ENCODE measurements at places on chromosomes 3 and 15.

DNA sequence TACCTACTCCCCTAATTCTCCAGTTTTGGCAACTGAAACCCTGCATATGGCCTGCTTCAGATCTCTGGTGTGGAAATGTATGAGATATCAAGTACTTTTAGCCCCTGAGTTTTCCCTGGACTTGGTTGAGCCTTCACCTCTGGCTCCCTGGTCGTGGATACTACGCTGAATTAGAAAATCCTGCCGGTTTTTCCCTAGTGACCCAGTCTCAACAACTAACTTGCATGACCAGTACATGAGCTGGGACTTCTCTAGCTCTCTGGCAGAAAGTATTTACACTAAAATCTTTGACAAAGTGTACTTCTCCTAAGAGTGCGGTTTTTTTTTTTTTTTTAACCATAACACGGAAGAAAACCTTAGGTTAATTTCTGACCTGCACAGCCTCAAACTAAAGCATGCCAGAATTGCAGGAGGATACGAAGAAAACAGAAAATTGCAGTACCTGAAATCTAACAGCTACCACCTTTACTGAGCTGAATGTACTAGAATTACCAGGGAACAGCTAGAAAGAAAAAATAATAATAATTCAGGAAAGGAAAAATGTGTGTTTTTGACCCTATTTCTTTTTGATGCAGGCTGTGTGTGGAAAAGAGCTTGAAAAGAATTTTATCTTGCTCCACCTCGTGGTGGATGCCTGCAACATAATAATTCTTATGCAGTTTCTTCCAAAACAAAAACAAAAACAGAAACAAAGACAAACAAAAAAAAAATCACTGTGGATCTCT is 165.6 kb downstream of the GMNC start:
- no peak for DNase-seq

- no peak for DNase-seq
Measured at GRCh38 chr3:178302966-178303930, 233.0 kb upstream of the KCNMB2 start.

- DNase-seq: no peak
Measured at GRCh38 chr15:37109168-37109871, 9.0 kb upstream of the MEIS2 start.

DNA sequence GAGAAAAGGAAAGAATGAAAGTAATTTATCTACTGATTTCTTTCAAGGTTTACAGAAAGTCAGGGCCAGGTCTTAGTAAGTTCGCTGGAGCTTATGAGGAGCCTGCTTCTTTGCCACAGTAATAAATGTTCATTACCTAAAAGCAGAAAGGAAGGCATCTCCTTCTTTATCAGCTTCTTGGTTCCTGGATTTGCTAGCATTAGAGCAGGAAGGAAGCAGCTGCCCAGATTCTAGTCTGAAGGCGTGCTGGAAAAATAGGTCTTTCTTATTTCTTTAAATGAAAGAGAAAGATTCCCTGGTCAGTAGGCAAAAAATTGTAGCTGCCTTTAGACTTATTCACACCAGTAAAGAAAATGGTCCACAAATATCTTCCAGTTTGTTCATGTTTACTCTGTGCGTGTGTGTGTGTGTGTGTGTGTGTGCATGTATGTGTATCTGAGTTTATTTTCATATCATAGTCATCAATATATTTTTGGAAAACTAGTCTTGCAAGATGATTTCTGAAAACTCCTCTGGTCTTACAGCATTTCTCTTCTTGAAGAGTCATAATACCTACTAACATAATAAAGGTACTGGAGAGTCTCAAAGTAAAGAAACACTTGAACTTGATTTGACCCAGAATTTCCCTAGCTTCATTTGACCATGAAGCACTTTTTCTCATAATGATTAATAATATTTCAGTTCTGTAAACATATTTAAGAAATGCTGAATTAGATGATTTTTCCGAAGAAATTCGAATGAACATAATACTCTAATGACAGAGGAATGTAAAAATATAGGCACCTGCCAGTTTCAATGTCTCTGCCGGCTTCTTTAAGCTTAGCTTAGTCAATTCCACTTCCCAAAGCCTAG is 255.3 kb upstream of the ZPLD1 start:
- no peak for DNase-seq

GRCh38 chr15:48176957-48177356 is 1.1 kb downstream of the MYEF2 start:
- no peak for DNase-seq

GRCh38 chr3:129180461-129180860 is 3.2 kb downstream of the CNBP start:
- no peak for DNase-seq

DNA sequence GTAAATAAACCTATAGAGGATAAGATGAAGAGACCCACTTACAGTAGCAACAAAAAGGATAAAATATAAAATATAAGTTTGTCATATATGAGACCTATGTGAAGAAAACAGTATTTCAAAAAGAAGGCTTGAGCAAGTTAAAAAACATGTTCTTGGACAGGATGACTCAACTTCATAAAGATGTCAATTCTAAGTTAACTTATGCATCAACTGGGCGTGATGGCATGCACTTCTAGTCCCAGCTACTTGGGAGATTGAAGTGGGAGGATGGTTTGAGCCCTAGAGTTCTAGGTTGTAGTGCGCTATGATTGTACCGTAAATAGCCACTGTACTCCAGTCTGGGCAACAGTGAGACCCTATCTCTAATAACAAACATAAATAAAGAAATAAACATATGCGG is 59.7 kb downstream of the PDCD6IP start:
- no peak for DNase-seq

- DNase-seq: no peak
Measured at GRCh38 chr3:100656945-100657344, 47.5 kb downstream of the ADGRG7 start.

DNA sequence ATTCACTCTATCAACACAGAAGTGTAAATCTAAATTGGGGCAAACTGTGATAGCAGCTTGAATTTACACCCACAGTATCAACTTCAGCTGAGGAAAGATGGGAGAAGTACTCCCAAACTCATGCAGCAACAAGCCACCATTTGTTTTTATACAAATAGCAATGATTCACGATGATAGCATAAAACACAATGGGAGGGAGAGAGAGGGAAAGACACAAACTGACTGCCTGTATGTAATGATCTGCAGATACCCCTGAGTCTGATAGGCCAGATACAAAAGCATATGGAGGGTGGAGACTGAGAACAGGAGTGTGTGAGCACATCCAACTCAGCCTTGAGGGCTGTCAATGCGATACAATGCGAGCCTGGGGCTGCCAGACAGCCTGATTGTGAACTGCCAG is 79.2 kb downstream of the CNTN3 start:
- no peak for DNase-seq

- no peak for DNase-seq
Measured at GRCh38 chr3:182565916-182566796, 227.1 kb upstream of the ATP11B start.

- no peak for DNase-seq
Measured at GRCh38 chr3:20539666-20540065, 353.7 kb upstream of the SGO1 start.

- DNase-seq: no peak
Measured at GRCh38 chr3:43086460-43087165, 19.3 kb downstream of the POMGNT2 start.

DNA sequence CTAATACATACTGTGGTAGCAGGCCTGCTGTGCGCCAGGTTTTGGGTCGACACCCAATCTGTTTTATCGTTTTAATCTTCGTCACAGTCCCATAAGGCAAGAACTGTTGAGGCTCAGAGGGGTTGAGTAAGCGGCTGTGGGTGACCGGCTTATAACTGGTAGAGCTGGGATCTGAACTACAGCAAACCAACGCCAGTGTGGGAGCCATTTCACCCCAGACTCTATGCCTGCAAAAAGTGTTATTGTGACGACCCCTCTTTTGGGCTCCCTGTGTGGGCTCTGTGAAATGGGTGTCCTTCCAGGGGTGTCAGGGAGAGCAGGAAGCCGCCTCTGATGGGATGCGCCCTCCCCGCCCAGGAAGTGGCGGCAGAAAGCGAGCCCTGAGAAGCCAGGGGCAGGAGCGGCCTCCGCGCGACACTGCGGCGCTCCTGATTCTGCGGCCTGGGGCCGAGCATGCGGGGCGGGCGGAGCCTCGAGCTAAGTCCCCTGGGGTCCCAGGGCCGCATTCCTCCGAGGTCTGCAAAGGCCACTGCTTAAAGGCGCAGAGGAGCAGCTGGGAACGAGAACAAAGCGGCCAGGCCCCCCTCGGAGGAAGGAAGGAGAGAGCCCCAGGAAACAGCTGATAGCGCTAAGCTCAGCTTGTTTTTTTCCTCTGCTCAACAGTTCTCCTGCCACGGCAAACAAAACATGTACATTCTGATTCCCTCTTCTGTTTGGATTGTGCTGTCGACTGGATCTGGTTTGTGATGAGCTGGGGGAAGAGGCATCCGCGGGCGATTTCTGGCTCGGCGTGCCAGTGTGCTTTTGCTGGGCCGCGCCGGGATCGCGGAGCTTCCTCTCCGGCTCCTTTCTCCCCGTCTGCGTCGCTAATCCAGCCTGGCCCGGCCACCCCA is 33.9 kb downstream of the GRK7 start:
- peak; percentile 10 for DNase-seq

DNA sequence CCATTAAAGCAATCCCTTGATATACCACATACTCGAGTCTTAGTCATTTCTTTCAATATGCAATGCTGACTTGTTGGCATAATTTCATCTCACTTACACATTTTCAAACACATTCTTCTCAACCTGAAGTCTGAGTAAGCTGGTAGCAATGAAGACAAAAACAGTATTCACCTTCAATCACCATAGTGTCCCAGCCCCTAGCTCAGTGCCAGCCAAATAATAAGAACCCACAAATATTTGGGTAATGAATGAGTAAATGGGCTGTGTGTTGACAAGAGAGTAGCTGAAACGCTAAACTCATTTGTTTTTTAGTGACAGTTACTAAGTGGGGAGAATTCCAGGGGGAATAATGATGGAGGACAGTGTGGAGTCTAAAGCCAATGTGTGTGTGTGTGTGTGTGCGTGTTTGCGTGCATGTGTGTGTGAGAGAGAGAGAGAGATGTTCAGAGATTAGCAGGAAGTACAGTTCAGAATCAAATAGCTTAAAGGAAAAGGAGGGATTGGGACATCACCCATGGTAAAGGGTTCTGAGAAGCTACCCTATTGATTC is 165.7 kb downstream of the GAP43 start:
- no peak for DNase-seq

DNA sequence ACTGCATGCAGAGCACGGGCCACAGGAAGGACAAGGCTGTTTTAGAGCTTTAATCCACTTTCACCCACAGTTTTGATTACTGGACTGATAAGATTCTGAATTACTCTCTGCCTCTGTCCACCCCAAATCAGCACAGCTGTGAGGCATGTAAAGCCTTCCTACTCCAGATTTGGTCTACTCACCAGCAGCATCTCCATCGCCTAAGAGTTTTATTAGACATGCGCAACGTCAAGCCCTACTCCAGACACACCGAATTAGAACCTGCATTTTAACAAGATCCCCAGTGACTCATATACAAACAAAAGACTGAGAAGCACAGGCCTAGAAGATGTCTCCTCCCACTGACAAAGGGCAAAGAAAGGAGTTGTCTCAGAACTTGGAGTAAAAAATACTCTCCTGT is 221.2 kb downstream of the TUSC7 start:
- no peak for DNase-seq

DNA sequence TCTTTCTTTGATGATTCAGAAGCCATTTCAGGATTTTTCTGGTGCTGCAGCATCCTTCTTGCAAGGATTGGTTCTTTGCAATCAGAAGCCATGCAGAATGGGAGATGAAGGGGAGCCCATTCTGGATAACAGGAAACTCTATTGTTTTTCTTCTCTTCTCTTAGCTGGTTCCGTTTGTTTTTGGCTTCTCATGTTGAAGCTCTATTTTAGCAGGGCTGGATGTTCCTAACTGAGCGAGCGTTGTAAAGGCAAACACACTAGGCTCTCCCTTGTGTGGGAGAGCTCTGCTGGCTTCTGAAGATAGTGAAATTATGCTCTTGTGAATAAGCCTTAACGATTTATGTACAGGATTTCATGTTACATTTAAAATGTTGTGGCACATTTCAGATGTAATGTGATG is 8.3 kb downstream of the CACNA1D start:
- no peak for DNase-seq

GRCh38 chr15:75810874-75811498 is 32.3 kb upstream of the UBE2Q2 start:
- no peak for DNase-seq

GRCh38 chr3:183269345-183269744 is 16.3 kb downstream of the B3GNT5 start:
- DNase-seq: no peak

DNA sequence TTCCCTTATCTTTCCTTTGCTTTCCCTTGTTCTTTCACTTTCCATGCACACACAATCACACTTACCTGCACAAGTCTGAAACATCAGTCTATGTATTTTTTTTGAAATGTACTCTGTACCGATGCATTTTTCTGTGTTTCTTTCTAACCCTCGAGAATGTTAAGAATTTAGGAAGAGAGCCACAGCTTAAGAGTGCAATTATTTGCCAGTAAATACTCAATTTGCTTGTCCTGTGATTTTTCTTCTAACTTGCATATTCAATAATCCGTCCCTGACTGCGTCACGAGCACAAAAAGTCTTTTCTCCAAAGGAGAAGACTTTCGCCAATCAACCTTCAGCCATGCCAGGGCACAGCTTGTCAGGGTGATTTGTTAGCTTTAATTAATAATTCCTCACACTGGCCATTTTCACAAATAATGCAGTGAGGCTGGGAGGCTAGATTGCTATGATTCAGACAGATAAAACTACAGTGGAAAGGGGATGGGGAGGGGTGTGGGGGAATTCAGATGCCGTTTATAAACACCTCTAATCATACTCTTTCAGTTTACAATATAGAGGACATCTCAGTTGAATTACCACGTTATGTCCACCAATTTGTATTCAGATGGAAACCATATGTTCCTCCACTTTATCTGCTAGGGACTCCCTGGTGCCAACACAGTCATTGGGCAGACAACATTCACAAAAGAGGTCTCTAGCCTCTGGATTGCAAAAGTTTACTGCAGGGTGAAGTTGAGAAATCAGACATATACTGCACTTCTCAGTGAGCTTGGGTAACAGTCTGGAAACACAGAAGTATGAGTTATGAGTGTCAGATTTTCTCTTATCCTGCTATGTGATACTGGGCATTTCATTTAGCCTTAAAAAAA is 388.0 kb downstream of the ZBTB20 start:
- DNase-seq: no peak

DNA sequence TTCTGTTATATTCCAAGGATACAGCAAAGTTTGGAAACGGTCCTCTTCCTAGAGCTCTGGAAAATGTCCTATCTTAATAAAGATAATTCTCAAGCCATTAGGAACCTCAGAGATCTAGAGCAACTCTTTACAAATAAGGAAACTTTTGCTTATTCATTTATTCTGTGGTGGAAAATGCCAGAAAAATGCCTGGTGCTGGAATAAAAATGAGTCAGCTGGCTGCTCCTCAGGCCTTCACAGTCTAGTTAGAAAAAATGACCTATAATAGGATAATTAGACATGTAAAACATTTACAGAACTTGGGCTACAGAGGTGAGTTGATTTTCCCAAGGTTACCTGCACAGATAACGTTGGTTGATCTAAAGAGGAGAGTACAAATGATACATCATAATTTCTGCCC is 372.5 kb downstream of the NLGN1 start:
- DNase-seq: no peak

DNA sequence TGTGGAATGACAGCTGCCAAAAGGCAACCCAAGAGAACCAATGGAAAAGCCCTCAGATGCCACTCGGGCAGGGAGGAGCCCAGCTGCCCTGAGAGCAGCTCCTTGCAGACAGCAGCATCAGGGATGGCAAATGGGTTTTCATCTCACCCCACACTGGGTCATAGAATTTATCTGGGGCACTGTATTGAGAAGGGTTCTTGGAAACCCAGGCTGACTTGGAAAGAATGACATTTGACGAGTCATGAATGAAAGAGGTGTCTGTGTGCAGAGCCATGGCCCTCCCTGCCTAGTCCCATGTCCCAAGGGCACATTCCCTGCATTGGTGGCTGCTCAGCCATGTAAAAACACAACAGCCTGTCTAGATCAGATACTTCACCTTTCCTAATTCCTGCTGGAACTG is 157.9 kb upstream of the BHLHE40 start:
- no peak for DNase-seq

Measured in activated T-helper 1 cell treated with anti-CD3 and anti-CD28 coated beads, Interleukin-2, amount 50 U/mL, for 16 hours (primary cell).